ENCODE measurements at places on chromosomes 5 and 9. TPM values are rescaled to one million over a fixed set of nuclear protein-coding genes. Genes with fewer than 3 reads are reported as not detected.
A peak's percentile ranks its signal among the peaks of the same experiment; 100 is the strongest.

GRCh38 chr5:176694146-176694545 is 46.9 kb downstream of the TSPAN17 start:
- DNase-seq: no peak

NIPSNAP3A gene
- 30.5 TPM for polyA plus RNA-seq

LPAR1 gene
- polyA plus RNA-seq: 581 TPM

- DNase-seq: no peak
Measured at GRCh38 chr5:25066239-25066638, 421.5 kb upstream of the CDH10 start.

DNA sequence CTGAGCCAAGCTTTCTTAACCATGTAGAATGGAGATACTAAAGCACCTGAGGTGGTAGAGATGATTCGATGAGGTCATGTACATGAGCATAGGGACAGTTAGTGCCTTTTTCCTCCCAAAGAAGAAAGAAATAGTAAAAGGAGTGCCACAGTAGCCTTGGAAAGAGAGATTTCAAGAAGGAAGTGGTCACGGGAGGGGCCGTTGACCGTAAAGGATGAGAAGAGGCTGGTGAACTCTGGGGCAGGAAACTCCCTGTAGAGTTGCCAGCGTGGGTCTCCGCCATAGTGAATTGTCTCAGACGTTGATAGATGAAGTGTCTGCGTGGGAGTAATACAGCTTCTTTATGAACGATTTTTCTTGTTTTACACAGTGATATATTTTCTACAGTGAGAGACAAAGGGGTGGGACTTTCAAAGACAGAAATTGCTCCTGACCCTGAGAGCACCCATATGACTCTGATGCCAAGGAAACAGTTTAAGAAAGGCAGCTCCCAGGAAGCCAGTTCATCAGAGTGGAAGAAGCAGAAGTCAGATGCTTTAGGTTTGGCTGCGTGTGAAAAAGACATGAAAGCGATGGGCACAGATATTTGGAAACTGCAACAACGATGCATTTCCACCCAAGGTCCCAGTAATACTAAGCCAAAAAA is 41.3 kb downstream of the UGCG start:
- DNase-seq: no peak

- DNase-seq: peak; percentile 68
Measured at GRCh38 chr5:139696894-139697658, 48.9 kb downstream of the CXXC5 start.

DNA sequence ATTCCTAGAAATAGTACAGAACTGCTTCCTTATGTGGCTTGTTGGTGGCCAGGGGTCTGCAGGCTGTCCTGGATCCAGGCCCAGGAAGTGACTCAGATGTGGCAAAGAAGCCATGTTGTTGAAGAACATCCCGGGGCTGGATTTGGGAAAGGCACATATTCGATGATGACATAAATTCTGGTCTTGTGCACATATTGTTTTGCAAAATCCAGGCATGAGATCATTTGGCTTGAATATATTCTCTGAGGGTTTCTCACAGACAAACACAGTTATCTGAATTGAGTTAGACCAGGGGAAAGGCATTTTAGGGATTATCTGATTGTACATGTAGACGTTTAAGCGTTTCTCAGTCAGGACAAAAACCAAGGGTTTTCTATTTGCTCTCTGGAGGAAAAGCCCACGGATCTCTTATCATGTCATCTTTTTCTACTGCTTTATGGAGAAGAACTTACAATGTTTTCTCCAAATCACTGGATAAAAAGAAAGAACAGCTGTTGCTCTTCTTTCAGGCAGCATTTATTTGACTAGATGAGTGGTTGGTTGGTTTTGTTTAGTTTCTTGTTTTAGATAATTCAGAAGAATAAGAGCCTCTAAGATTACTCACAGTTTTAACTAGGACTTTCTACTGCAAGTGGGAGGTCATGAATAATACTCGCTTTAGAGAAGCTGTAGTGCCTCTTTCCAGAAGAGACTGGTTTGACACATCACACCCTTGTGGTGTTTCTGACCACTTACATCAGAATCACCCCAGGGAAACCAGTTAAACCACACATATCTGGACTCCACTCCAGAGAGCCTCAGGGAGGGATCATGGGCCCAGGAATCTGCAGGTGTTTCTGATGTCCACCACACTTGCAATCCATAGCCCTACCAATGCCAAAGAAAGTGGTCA is 29.5 kb upstream of the LHFPL2 start:
- DNase-seq: peak; percentile 89

DNA sequence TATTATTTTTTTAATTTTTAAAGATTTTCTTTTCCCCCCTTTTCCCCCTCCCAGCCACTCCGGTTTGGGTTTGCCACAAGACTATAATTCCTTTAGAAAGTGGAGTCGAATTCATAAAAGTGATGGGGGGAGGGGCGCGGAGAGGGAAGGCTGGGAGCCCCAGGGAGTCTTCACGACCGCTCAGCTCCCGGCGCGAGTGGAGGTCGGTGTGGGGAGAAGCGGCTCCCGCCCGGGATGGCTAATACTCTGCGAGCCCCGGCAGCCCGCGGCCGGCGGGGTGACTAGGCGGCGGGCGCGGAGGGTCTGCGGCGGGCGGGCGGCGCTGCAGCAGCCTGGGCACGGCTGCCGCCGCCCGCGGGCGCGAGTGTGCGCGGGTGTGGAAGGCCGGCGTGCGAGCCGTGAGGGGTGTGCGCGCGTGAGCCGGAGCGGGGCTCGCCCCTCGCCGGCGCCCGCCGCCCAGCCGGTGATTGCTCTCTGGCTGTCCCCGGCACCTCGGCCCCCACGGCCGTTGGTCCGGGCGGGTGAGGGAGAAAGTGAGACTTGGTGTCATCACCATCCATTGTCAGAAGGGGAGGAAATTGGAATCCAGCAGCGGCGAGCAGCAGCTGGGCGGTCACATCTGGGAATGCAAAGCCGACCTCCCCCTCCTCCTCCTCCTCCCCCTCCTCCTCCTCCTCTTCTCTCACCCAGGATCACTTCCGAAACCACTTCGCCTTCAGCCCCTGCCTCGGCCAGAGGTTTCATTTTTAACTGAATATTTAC is at the start of gene PARP8:
Gene PARP8, plus strand, starts transcription at position 377 of the 762 bp plus-strand sequence. CDS start 459 bp downstream, outside the sequence.
- DNase-seq: peak; percentile 11

Data from AG04450 (cell line).